Activated naive CD4-positive, alpha-beta T cell treated with anti-CD3 and anti-CD28 coated beads for 36 hours (primary cell): ENCODE measurements at places on chromosomes 6 and 20. TPM values are rescaled to one million over a fixed set of nuclear protein-coding genes. Genes with fewer than 3 reads are reported as not detected.

KLHDC3 gene
- 58.9 TPM for total RNA-seq

PTP4A1 gene
- 51.9 TPM for total RNA-seq

DNAH8 gene
- 0.15 TPM for total RNA-seq

LZTS3 gene
- 1.4 TPM for total RNA-seq

JAG1 gene
- 0.41 TPM for total RNA-seq

CEP250 gene
- total RNA-seq, result 43.4 TPM

- no peaks in the 10 kb centered on the region for H3K27me3 ChIP-seq
- DNase-seq, result no peak
Observed at GRCh38 chr6:39193201-39193791, 36.0 kb downstream of the KCNK5 start.

DNA sequence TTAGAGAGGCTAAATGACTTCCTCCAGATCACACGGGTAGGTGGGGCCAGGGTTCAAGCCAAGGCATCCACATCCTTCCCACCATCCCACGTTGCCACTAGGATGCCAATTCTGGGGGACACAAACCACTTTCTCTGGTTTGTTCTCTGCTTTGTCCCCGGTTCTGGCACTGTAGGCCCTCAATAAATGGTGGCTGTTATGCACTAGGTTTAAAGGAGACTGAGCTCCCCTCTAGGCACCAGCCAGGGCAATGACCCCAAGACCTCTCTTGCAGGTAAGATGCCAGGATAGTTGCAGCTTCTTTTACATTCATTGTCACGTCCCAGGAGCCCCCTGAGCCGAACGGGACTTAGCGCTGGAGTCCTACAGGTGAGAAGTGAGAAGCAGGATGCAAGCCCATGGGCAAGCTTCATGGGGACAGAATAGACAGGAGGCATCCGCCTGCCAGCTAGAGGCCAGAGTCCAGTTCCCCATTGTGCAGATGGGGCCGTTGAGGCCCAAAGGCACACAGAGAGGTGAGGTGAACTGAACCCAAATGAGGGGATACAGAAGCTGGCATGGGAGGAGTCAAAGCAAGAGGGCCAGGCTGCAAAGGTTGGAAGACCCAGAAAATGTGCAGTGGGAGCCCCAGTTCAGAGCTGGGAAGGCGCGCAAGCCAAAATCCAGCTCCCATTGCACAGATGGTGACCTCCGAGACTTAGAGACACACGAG lies 677 bp downstream of the PXMP4 start:
- no peaks in the 10 kb centered on the region for H3K27me3 ChIP-seq
- H3K4me1 ChIP-seq, result peaks cover 21% of the 10 kb centered on the region
- peak overlapping the region; percentile 79 for H3K4me3 ChIP-seq
- DNase-seq, result peak; percentile 26
- H3K27ac ChIP-seq, result peak overlapping the region; percentile 73
- H3K36me3 ChIP-seq, result peaks cover 3% of the 10 kb centered on the region

GRCh38 chr6:105869835-105870440 lies 216.2 kb upstream of the PRDM1 start:
- H3K36me3 ChIP-seq, result no peaks in the 10 kb centered on the region
- H3K27ac ChIP-seq, result no peak overlapping the region
- peaks cover 22% of the 10 kb centered on the region for H3K27me3 ChIP-seq
- no peak for DNase-seq
- H3K4me3 ChIP-seq, result no peak overlapping the region
- H3K4me1 ChIP-seq, result peaks cover 11% of the 10 kb centered on the region

DNA sequence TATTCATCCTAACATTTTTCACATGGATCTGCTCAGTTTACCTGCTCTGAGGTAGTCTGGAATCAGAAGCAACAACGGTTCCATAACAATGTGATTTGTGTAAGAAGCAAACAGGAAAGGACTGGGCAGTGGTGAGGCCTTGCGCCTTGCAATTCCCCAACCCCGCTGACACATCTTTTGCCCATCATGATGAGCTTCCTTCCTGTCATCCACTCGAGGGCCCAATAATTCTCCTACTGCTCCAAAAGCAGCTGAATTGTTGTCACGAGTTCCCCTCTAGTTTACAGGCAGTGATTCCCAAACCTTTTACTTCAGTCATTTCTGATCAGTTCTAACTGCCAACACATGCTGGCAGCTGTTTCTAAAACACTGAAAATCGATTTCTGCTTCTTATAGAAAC lies 22.9 kb downstream of the STX7 start:
- H3K4me1 ChIP-seq, result peaks cover 19% of the 10 kb centered on the region
- H3K27me3 ChIP-seq, result no peaks in the 10 kb centered on the region
- H3K27ac ChIP-seq, result no peak overlapping the region
- H3K4me3 ChIP-seq, result no peak overlapping the region
- H3K36me3 ChIP-seq, result peaks cover 15% of the 10 kb centered on the region

- no peaks in the 10 kb centered on the region for H3K36me3 ChIP-seq
- no peak overlapping the region for H3K27ac ChIP-seq
- no peak overlapping the region for H3K4me3 ChIP-seq
- H3K4me1 ChIP-seq, result no peaks in the 10 kb centered on the region
- H3K27me3 ChIP-seq, result no peaks in the 10 kb centered on the region
Observed at GRCh38 chr6:75094614-75095200, 111.1 kb downstream of the COL12A1 start.

GRCh38 chr6:41818271-41819054 lies 31.0 kb downstream of the TOMM6 start:
- H3K27ac ChIP-seq, result no peak overlapping the region
- H3K4me1 ChIP-seq, result no peaks in the 10 kb centered on the region
- no peaks in the 10 kb centered on the region for H3K36me3 ChIP-seq
- no peak for DNase-seq
- H3K4me3 ChIP-seq, result no peak overlapping the region
- no peaks in the 10 kb centered on the region for H3K27me3 ChIP-seq

DNA sequence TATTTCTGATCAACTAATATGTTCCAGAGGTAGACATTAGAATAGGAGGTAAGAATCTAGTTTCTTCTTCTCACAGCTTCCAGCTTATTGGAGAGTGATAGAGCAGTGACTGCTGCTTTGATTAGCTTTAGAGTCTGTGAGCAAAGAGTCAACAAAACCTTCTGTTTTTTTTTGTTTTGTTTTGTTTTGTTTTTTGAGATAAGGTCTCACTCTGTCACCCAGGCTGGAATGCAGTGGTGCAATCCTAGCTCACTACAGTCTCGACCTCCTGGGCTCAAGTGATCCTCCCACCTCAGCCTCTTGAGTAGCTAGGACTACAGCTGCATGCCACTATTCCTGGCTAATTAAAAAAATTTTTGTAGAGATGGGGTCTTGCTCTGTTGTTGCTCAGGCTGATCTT lies 39.3 kb downstream of the TSBP1 start:
- H3K27me3 ChIP-seq, result no peaks in the 10 kb centered on the region
- H3K36me3 ChIP-seq, result no peaks in the 10 kb centered on the region
- no peak overlapping the region for H3K4me3 ChIP-seq
- no peaks in the 10 kb centered on the region for H3K4me1 ChIP-seq
- no peak overlapping the region for H3K27ac ChIP-seq

- H3K4me1 ChIP-seq, result no peaks in the 10 kb centered on the region
- H3K4me3 ChIP-seq, result no peak overlapping the region
- H3K27ac ChIP-seq, result no peak overlapping the region
- H3K27me3 ChIP-seq, result no peaks in the 10 kb centered on the region
- DNase-seq, result no peak
Observed at GRCh38 chr6:154448448-154449096, 61.9 kb downstream of the CNKSR3 start.

DNA sequence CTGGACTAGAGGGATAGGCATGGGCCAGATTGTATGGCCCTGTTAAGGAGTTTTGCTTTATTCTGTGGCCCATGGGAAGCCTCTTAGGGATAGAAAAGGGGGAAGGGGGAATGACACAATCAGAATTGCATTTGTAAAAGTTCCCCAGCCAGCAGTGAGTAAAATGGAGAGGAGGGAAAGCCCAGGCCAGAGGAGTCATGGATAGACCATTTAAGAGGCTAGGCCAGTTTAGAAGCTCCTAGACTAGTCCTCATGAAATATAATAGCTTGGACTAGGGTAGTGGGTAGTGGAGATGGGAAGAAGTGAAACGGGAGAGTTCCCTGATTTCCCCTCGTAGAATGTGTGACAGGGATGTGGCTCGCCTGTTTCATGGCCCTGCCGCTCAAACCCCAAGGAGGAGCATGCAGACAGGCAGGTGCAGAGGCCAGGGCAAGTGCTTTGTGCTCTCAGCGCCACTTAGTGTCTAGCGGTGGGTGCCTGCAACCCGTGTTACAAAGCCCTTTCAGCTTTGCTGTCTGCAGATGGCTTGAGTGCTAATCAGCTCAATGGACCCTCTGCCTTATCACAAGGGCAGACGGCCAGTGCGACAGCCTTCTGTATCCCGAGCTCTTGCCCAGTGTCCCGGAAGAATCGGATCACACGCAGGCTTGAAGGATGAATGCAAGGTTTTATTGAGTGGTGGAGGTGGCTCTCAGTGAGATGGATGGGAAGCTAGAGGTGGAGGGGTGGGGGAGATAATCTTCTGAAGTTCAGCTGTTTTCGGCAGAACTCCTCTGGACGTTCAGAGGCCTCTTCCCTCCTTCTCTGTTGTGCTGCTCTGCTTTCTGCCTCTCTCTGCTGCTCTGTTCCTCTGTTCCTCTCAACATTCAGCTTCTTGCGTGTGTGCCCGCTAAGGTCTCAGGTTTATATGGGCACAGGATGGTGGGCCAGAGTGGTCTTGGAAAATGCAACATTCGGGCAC lies 141.1 kb downstream of the CEP57L1 start:
- no peaks in the 10 kb centered on the region for H3K36me3 ChIP-seq
- peaks cover 11% of the 10 kb centered on the region for H3K4me1 ChIP-seq
- peak overlapping the region; percentile 11 for H3K4me3 ChIP-seq

- H3K4me3 ChIP-seq, result no peak overlapping the region
- no peak overlapping the region for H3K27ac ChIP-seq
- DNase-seq, result no peak
- no peaks in the 10 kb centered on the region for H3K36me3 ChIP-seq
- peaks cover 4% of the 10 kb centered on the region for H3K27me3 ChIP-seq
- H3K4me1 ChIP-seq, result no peaks in the 10 kb centered on the region
Observed at GRCh38 chr6:68758559-68758958, 123.5 kb downstream of the ADGRB3 start.

DNA sequence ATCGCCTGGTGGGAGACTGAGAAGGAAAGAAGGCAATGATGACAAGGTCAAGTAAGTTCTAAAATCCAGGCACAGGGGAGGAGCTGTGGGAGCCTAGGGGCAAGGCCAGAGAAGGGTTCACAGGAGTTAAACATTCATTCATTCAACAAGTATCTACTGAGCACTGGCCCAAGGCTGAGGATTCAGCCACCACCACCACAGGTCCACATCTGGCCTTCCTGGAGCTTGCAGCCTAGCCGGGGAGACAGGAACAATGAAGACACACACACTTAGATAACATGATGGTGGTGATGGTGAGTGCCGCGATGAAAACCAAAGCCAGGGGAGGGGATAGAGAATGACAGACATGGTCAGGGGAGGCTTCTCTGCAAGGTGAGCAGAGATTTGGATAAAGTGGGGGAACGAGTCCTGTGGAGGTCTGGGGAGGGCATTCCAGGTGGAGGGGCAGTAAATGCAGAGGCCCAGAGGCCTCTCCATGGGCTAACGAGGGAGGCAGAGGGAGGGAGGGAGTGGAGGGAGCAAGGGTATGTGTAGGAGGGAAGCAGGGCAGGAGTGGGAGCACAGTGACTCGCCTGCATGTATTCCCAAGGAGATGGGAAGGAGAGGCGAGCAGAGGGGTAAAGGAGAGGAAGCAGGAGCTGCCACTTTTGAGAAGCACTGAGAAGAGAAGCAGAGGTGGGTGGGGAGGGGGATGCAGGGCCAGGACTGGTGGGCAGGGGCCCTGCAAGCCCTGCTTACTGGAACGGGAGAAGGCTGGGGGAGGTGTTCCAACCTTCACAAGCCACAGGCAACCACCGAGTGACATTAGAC lies 10.5 kb upstream of the RSPO4 start:
- H3K27me3 ChIP-seq, result no peaks in the 10 kb centered on the region

DNA sequence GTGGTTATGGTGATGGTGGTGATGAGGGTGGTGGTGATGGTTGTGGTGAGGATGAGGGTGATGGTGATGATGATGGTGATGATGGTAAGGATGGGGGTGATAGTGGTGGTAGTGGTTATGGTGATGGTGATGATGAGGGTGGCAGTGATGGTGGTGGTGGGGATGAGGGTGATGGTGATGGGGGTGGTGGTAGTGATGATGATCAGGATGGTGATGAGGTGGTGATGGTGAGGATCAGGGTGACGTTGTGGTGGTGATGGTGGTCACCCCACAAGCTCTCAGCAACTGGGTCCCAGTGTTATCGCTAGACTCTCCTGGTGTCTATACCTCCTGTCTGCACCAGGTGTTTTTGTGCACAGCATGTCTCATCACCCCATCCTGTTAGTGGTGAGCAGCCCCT lies 85.0 kb downstream of the TMEM242 start:
- H3K4me3 ChIP-seq, result no peak overlapping the region
- DNase-seq, result no peak
- peaks cover 23% of the 10 kb centered on the region for H3K27me3 ChIP-seq
- peaks cover 2% of the 10 kb centered on the region for H3K36me3 ChIP-seq
- no peak overlapping the region for H3K27ac ChIP-seq
- peaks cover 17% of the 10 kb centered on the region for H3K4me1 ChIP-seq

DNA sequence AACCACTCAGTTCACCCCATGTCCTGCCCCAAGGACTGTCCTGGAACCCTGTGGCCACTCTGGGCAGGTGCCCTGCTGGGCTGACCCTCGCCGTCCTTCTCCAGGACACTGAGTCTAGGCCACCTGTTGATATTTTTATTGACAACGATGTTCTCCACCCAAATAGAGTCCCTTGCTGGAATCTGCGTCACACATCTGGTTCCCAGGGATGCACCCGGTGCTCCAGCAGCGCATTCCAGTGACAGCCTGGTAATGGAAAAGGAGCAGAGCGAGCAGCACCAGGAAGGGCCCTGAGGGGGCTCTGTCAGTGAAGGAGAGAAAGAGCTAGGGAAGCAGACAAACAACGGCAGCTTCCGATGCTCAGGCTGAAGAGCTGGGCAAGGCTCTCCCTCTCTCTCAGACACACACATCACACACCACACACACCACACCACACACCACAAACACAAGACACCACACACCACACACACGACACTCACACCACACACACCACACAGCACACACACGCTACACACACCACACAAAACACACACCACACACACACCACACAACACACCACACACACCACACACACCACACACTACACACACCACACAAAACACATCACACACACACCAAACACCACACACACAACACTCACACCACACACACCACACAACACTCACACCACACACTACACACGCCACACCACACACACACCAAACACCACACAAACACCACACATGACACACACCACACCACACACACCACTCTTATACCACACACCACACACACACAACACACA lies 117.9 kb upstream of the THBS2 start:
- H3K4me1 ChIP-seq, result no peaks in the 10 kb centered on the region
- no peak overlapping the region for H3K27ac ChIP-seq
- DNase-seq, result no peak
- no peak overlapping the region for H3K4me3 ChIP-seq
- H3K36me3 ChIP-seq, result no peaks in the 10 kb centered on the region

DNA sequence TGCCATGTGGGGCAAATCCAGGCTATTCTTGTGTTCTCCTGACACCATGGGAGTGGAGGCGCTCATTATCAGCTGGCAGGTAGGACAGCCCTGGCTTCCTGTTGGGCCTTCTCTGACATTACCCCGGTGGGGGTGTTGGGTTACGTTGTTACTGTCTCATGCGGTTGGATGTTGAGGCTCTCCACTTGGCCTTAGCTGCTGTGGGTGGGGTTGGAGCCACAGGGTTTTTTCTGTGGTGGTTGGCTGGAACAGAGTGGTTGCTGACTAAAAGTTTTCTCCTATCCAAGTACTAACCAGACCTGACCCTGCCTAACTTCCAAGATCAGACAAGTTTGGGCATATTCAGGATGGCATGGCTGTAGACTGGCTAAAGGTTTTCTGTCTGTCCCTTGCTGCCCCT lies 20.2 kb downstream of the RIPK1 start:
- peaks cover 34% of the 10 kb centered on the region for H3K36me3 ChIP-seq
- H3K4me3 ChIP-seq, result no peak overlapping the region
- H3K4me1 ChIP-seq, result no peaks in the 10 kb centered on the region
- H3K27me3 ChIP-seq, result no peaks in the 10 kb centered on the region
- H3K27ac ChIP-seq, result peak overlapping the region; percentile 61
